Activated naive CD4-positive, alpha-beta T cell treated with anti-CD3 and anti-CD28 coated beads, Interleukin-2, amount 50 U/mL, for 72 hours (primary cell): ENCODE measurements at places on chromosomes 1 and 21.

DNA sequence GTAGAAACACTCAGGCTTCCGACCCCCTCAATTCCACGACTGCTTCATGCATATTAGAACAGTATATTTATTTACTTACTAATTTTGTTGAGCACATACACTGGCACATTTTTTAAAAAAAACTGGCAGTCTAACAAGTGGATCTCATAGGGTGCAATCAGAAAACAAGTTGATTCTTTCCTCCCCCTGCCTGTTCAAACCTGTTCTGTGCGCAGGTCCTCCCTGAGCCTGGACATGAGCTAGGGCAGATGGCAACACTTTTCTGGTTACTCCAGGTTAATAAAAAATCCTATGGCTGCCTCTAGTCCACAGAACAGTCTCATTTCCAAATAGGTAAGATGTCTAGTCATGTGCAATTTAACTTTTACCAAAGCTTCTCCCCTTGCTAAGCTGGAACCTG, 18.6 kb downstream of the HSD11B1 start:
- no peak for DNase-seq

DNA sequence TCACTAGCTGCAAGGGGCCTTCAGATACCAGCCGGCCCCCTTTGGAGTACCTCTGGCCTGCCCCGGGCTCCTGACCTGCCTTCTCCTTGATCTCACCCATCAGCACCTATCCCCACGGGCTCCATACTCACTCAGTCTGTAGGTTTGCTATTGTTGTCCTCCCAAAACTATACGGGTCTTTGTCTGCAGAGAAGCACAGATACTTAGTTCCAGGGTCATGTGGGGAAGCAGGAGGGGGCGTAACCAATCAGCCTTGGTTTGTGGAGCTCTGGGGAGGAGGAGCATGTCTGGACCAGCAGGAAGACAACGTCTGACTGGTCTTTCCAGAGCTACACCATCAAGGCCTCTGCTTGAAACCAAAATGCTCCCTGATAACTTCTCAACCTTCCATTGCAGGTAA, 15.2 kb downstream of the TMEM63A start:
- DNase-seq: no peak

DNA sequence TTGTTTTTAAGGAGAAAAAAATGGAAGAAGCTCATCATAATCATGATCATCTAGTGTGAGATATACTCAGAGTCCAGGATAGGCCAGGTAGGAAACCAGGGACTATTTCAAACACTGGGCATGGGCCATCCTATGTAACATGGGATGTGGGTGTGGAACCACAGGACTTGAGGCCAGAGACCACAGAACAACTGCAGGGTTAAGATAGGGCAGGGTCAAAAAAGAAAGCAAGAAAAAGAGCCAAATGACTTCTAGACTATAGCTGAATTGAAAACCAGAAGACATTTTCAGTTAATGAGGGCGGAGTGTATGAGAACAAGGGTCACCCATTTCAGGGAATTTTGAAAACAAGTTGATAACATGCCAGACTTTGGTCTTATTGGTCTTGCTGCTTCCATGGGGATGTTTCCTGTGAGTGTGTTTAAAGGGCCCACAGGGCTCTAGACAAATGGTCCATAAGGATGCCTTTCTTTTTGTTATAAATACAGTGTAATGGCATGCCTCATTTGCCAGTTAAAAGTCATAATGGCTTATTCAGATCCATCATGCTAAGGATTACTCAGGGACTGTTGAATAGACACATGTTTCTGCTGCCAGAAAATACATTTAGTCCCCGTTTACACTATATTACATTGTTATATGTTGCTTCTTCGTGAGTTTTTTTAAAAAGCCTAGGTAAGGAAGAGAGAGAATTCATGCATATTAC, 182.0 kb upstream of the C21orf91 start:
- no peak for DNase-seq

DNA sequence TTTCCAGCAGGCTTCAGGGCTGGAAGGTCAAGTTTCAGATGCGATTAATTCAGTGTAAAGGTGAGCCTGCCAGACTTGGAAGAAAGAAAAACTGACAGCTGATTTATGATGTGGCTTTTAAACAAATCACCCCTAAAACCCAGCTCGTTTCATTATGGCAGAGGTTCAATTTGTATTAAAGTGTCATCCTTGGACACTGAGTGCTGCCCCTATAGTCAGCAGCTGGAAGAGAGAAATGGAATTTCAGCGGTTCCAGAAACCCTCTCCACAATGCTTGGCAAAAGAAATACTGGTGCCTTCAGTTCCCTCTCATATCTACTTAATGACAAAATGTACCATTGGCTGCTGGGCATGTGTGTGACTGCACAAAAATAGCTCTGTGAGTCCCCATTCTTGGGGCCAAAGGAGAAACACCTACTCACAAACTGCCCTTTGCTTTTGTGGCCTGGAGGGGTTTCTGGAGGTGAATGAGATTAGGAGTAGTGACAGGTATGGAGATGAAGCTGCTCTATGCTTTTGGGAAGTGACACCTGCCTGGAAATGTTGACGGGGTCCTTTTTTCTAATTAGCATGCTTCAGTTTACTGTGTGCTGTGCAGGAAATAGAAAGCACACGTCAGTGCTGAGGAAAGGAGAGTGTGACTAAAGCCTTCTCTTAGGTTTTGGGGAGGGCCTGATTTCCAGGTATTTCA, 95.1 kb upstream of the TSPAN2 start:
- no peak for DNase-seq

GRCh38 chr1:32247983-32248889, 1.2 kb downstream of the FAM167B start:
- DNase-seq: peak; percentile 86

GRCh38 chr21:35530766-35531165, 481.7 kb upstream of the RUNX1 start:
- DNase-seq: no peak

DNA sequence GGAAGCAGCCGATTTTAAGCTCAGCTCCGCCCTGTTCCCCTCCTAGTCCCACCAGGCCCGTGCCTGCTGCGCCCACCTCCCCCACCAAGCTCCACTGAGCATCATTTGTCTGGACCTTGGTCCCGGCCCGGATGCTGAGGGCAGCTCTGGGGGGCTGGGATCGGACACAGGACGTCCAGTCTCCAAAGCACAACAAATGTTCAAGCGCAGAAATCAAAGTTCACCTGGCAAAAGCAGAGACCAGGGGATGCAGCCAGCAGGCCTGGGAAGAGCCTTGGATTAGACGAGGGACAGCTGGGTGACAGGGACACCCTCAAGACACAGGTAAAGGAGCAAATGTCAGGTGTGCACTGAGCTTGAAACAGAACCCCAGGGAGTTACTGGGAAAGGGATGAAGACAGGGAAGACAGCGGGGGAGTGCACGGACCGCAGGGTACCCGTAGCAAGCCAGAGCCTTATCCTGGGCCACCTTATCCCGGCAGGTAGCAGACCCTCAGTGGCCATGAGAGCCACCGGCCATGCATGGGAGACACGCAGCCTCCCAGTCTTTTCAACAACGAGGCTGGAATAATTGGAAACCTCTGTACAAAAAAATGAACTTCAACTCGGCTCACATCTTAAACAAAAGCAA, 22.2 kb upstream of the TMEM52 start:
- DNase-seq: no peak

DNA sequence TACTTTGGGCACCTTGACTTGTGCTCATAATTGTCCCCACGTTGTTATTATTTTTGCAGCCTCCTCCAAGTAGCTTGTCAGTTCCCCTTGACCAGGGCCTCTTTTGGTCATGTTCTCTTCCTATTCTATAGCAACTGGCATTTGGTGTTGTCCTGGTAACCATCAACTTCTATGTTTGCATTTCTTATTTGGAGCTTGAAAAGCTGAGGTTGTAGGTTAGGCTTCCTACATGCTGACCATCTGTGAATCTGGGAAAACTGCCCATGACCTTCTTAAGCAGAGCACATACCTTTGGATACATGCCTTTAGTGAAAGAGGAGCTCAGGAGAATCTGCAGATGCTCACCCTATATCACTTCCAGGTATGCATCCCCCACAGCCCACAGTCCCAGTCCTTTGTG, 160.8 kb downstream of the HHAT start:
- no peak for DNase-seq

- no peak for DNase-seq
Measured at GRCh38 chr1:158185770-158186169, 5.1 kb downstream of the CD1D start.

GRCh38 chr1:45023663-45024062, 11.6 kb downstream of the UROD start:
- no peak for DNase-seq

GRCh38 chr1:26017606-26018005, 4.0 kb upstream of the EXTL1 start:
- DNase-seq: no peak

DNA sequence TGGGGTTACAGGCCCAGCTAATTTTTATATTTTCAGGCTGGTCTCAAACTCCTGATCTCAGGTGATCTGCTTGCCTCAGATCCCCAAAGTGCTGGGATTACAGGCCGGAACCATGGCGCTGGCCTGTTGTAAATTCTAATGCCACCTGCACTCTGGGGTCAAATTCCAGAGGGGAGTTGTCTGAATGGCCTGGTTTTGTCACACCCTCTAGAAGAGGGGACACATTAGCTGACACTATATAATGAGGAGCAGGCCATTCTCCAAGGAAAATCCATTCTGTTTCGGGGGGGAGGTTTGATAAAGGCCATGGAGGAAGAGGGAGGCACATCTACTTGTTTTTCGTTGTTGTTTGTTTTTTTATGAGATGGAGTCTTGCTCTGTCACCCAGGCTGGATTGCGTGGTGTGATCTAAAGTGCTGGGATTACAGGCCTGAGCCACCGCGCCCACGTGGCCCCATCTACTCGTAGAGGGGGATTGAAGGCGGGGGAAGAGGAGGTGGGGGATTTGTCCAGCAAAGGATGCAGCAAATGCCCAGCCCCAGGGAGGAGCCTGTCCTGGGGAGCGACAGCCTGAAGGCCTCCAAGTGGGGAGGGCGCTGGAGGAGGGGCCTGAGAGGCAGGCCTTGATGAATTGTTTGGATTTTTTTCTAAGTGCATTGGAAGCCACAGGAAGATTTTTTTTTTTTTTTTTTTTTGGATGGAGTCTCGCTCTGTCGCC, 78.4 kb upstream of the SLC45A1 start:
- DNase-seq: no peak

GRCh38 chr1:25487628-25488027, 55.8 kb upstream of the LDLRAP1 start:
- DNase-seq: peak; percentile 38

GRCh38 chr1:118246646-118247045, 61.6 kb upstream of the SPAG17 start:
- DNase-seq: no peak

- DNase-seq: no peak
Measured at GRCh38 chr1:225465793-225466517, 38.1 kb upstream of the LBR start.

DNA sequence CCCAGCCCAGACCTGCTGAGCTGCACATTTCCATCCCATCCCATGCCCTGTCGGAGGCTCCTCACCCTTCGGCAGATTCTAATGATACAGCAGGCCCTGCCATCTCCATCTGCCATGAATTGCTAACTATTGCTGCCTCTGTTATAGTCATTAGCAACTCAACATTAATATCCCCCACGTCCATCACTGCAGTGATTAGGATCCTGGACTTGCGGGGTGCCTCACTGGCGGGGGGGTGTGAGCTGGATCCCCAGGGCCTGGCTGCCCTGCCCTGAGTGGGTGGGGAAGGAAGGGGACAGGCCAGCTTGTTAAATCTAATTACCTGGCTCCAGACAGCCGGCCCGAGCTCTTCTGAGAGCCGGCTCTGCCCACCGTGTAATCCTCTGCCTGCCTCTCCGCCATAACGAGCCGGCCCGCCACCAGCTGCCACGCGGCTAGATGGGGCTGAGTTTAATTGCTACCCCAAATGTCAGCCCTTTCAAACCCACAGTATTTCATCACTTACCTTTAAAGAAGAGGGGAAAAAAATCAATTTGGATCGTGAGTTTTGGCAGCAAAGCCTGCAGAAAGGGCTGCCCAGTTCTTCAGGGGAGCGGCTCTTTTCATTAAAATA, 227.3 kb upstream of the CSF3R start:
- no peak for DNase-seq
